ENCODE measurements at places on chromosomes 5 and 9.

GRCh38 chr9:2263665-2264064 is 248.5 kb downstream of the SMARCA2 start:
- DNase-seq: no peak

DNA sequence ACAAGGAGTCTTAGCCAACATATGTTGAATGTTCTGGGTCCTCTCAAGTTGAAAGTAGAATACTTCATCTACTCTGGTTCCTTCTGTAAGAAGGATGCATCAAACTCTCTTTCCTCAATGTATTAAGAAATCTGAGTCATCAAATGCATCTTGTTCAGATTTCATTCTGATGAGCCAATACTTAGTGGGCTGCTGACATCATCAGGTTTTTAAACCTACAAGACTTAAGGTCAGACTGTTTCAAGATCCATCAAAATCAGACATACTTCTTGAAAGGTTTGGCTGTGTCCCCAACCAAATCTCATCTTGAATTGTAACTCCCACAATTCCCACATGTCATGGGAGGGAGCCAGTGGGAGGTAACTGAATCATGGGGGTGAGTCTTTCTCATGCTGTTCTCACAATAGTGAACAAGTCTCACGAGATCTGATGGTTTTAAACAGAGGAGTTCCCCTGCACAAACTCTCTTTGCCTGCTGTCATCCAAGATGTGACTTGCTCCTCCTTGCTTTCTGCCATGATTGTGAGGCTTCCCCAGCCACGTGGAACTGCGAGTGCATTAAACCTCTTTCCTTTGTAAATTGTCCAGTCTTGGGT is 168.8 kb downstream of the RAPGEF6 start:
- no peak for DNase-seq

- no peak for DNase-seq
These were observed 79.4 kb upstream of the UNC5A start for GRCh38 chr5:176730815-176731475.

DNA sequence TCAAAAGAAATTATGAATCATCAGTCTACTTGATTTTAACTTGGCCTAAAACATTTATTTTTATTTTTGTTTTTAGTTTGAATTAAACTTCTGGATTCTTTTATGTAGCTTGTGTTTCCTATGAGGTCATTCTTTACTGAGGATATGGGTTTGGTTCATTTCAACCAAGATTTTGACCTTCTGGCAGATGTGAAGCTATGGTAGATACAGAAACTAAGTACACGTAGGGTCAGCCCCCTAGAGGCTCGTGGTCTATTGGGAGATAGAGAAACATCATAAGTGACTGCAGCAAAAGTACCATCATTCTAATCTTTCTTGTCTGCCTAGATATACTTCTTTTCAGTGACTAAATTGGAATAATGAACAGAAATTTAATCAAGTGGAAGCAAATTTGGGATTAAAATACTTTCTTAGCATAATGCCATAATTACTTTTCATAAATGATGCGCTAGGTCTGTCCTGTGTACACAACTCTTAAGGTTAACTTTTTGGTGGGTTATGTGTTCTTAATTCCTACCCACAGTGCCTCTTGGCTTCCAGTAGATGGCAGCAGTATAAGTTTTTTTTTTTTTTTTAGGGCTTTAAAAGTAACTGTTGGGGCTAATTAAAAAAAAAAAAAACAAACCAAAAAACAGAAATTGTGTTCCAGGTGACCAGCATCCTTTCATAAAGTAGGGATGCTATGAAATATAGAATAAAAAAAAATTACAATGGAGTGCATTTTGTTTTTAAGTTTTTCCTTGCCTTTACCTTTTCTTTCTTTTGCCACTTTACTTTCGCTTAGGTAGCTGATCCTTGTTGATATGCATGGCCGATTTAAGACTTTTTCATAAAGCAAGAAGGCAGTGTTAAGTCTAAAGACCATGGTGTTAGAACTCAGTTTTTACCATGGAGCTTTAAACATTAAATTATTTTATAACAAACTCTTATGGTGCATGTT is 49.9 kb downstream of the LRRTM2 start:
- no peak for DNase-seq

GRCh38 chr9:36346569-36346968 is 53.5 kb downstream of the RNF38 start:
- DNase-seq: no peak

GRCh38 chr5:142871363-142872193 is 101.4 kb downstream of the ARHGAP26 start:
- DNase-seq: no peak

GRCh38 chr9:20243841-20244240 is 378.5 kb downstream of the MLLT3 start:
- no peak for DNase-seq

- no peak for DNase-seq
These were observed 198.0 kb downstream of the CAVIN4 start for GRCh38 chr9:100775912-100776311.

GRCh38 chr5:169544264-169544950 is 39.2 kb upstream of the SPDL1 start:
- DNase-seq: no peak

DNA sequence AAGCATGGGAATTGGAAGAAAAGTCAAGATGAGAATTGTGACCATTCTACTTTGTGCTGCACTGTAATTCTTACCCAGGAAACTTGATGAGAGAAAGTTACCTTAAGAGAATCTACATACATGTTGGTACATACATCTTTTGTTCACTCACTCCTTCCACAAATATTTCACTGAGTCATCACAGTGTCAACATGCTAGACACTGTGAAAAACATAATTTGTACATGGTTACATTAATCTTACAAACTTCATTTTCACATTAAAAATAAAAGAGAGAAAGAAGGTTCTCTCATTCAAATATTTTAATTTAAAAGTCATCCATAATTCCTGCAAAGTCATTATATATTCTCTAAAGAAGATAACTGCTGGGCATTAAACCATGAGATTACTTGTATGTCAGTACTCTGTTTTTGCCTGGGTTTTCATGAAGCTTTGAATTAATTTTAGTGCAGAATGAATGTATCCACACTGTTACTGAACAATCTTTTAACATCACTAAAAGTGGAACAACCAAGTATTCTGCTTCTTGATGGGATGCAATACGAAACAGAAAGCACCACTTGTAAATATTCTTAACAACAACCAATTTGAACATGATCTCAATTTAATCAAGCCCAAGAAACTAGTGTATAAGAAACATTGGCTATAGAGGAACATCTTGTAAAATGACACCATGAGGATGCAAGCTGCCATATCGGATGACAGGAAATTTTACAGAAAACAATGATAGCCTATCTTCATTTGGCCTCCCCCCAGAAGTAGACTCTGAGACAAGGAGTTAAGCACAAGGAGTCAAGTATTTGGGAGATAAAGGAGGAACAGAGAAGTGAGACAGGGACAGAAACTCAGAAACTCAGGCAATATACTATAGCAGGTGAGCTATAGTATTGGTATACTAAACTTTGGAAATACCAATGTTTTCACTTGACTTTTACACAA is 28.4 kb downstream of the ERP44 start:
- DNase-seq: no peak

GRCh38 chr5:31763424-31763823 is 124.5 kb downstream of the PDZD2 start:
- DNase-seq: no peak

DNA sequence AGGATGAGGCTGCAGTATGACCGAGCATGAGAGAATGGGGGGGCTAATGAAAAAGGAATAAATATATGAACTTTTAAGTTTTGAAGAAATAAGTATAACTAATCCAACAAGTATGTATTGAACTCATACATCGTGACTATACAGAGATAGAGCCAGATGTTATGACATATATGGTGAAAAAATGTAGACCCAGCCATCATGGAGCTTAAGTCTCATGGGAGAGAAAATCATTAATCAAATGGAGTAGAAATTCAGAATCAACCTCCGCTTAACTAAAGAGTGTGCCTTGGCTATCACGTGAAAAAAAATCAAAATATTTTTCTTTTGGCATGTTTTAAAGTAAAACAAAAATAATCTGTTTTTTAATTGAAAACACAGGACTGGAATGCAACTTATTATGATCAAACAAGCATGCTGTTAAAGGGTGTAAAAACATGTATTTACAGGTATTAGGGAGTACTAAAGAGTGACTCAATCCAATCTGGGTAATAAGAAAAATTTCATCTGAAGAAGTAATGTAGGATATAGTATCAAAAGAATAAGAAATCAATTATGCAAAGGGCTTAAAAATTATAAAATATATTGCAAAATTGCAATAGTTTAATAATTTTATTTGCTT is 868.5 kb upstream of the NUDT12 start:
- DNase-seq: no peak

DNA sequence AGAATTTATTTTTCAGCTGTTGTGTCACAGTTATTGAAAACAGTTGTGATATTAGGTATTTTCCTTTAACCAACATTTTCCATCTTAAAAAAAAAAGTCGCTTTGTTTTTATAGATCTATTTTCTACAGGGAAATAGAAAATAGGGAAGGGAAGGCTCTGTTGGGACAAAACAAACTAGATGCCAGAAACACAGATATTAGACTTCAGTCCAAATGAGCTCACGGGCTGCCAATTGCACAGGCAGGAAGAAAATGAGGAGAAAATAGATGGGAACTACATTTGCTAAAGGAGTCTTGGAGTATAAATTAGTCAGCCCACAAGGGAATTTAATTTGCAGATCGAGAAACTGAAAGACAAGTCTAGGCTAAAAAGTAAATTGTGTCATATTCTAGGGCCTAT is 21.4 kb upstream of the ISOC1 start:
- DNase-seq: no peak

GRCh38 chr9:72581694-72582093 is 60.3 kb downstream of the TMC1 start:
- DNase-seq: no peak

- no peak for DNase-seq
These were observed 36.8 kb downstream of the NSG2 start for GRCh38 chr5:174082286-174082685.

DNA sequence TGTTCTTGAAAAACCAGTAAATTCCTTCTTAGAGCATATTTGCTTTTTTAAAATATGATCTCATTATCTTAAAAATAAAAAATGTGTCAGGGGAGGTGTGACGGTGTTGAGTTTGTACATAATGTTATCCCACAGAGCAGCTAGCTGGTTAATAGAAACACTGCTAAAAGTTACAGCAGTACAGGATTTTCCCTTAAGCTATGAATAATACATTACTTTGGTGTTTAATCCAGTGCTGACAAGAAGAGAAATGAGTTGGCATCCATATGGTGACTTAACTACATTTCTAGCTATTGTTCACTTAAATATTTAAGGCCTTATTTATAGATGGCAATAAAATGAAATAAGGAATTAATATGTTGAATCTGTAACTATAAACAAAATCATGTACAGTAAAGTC is 883.1 kb downstream of the CDH18 start:
- DNase-seq: no peak

- DNase-seq: no peak
These were observed 61.2 kb upstream of the TAF11L2 start for GRCh38 chr5:17436761-17437221.

GRCh38 chr5:10828241-10828640 is 67.2 kb upstream of the DAP start:
- DNase-seq: no peak

GRCh38 chr9:84121991-84122523 is 141.5 kb downstream of the RMI1 start:
- no peak for DNase-seq

DNA sequence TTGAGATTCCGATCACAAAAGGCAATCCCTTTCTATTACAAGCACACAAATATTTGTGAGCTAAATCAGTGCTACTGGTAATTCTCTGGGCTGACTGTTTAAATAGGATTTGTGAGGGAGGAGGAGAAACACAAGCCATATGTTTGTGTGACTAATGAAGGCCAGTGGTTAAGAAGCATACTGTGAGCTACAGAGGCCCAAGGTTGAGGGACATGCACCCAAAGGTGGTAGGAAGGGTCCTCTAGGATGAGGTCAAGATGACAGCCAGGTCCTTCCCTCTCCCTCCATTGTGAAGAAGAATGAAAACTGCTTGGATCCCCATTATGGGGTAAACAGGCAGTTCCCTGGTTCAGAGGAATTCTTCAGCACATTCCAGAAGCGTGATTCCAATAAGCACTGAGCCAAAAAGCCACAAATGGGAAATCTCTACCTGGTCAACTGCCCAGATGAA is 83.9 kb downstream of the SPOCK1 start:
- DNase-seq: no peak

- no peak for DNase-seq
These were observed 169.4 kb downstream of the NNT start for GRCh38 chr5:43772458-43772763.

- DNase-seq: no peak
These were observed 201.6 kb downstream of the IRX2 start for GRCh38 chr5:2549900-2550299.

- DNase-seq: no peak
These were observed 1.7 kb upstream of the CNTRL start for GRCh38 chr9:121073038-121073437.

GRCh38 chr5:92309336-92309991 is 926.3 kb upstream of the ARRDC3 start:
- no peak for DNase-seq

DNA sequence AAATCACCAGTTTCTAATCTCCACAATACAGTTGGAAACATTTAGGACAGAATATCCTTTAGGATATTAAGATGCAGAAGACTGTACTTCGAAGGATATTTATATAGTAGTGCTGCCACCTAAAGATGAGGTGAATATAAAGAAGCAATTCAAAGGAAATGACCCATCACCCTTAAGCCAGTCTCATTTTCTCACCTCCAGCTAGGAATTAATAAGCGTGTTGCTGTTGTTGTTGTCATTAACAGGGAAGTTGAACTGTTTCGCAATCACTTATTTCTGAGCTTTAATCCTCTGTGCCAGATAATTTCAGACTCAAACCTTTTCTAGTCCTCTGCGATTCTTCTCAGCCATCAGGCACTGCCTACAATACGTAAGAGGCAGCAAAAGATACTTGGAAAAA is 7.8 kb upstream of the PURA start:
- DNase-seq: no peak

- DNase-seq: no peak
These were observed 293.6 kb downstream of the KCTD16 start for GRCh38 chr5:144464306-144464705.

- DNase-seq: no peak
These were observed 65.4 kb downstream of the UGCG start for GRCh38 chr9:111962021-111962420.

DNA sequence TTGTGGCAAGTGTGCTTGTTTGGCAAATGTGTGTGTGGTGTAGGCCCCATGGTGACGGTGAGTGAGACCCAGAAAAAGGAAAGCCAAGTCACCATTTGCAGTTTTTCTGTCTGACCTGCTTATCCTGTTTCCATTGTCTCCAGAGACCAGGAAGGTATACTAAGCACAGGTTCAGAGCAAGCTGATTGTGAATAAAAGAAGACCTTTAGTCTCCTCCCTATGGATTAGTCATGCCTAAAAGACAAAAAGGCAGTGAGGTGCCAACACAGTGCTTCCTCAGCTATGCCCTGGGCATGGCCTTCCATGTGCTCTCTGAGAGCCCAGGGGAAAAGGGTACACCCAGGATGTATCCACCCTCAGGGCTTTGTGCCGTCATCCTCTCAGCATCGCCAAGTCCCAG is 49.2 kb upstream of the SHOC1 start:
- no peak for DNase-seq

All from activated naive CD8-positive, alpha-beta T cell treated with anti-CD3 and anti-CD28 coated beads, Interleukin-2, amount 50 U/mL, for 16 hours (primary cell).